ENCODE measurements at places on chromosomes 6 and 20.

- DNase-seq: no peak
Measured at GRCh38 chr6:32147401-32148132, 4.2 kb downstream of the PRRT1 start.

DNA sequence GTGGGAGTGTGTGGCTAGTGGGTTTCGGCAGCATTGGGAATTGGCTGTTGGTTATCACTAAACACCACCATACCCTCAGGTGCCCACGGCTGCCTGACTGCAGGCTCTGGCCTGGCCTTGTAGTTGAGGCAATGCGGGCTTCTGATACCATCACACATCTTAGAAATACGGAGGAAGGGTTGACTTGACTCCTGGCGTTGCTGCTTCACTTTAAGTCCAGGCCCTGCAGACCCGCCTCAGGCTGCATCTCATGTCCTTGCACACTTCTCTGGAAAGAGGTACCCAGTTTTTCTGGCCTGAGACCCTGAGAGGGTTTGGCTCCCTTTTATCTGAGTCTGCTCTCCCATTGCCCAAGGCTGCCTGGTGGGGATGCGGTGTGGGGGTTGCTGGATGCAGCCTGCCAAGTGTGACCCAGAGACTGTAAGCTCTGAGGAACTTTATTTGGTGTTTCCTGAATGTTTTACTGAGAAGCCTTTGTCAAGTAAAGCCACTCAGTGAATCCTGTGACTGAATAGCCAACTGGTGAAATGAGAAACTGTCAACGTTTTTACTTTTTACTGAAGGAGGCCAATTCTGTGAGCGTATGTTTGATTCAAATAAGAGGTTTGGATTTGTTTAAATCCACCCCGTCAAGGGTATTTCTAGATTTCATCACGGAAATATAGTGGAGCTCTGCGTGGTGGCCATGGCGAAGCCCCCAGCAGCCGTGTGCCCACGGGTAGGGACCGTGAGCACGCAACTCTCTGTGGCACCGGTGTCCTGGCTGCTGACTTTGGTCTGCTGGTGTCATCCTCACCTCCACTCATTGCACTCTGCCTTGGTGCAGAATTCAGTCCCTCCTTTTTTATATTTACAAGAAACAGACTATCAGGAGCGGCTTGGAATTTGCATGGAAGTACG is 160.1 kb downstream of the DTNBP1 start:
- no peak for DNase-seq

DNA sequence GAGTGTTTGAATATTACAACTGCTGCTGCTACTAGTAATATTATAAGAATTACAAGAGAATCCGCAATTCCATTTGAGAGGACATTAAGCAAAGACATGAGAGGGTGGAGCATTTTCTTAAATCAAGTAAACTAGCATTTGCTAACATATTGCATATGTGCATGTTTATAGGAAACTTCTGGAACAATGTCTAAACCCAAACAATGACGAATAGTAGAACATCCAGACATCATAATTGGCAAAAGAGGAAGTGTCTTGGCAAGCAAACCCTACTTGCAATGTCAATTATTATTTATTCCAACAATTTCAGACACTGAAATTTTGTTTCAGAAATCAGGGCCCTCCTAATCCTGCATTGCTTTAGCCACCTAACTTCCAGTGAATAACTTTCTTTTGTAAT is 1155.3 kb upstream of the GJE1 start:
- DNase-seq: no peak

GRCh38 chr20:49286689-49287551 is 9.1 kb upstream of the ZNFX1 start:
- no peak for DNase-seq

DNA sequence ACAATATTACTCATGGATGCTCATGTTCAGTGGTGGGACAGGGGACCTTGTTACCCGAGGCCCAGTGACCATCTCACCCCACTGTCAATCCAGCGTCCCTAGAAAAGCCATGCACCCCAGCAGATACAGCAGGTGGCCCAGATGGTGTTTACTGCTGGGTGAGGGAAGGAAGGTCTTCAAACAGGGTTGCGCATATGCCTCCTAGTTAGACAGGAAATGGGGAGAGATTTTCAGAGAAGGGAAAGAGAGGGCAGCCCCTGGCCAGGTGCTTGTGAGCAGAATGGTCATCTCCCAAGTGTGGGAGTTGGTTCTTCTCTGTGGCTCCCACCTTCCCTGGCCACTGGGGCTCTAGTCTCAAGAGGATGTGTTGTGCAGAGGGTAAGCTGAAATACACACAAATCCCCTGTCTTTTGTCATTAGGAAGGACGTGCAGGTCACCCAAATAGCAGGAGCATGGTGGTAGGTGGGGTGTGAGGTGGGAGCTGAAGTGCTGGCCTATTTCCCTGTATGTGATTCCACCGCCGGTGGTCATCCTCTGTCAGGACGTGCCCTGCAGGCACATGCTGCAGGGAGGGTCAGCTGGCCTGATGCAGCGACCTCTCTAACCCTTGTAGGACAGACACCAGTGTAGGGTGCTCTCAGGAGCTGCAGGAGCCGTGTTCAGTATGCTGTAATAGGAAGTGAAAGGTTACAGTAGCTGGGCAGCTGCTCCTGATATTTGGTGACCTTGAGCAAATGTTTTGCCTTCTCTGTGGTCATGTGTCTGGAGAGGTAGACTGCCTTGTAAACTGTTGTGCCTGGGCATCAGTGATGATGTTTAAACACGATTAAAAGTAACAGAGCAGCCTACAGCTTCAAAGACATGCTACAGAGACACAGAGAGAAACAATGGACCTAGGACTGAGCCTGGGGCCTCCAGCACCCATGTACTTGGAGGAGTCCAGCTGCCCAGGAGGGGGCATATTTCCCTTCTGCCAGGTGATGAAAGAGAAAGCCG is 3.2 kb upstream of the CST3 start:
- no peak for DNase-seq

DNA sequence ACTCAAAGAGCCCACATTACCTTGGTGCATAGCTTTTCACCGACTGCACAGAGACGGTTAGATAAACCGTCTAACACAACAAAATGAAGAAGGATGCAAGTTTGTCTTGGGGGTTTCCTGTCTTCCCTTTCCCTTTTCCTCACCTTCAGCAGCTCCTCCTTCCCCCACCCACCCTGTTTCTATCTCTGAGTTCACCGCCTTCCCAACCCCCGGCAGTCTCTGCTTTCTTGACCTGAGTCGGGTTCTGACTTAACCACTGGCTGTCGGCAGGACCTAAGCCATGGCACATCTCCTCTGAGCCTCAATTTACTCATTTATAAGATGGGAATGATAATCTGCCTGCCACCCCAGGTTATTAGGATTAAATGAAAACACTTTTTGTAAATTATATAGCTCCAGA is 25.8 kb upstream of the CNKSR3 start:
- DNase-seq: no peak

- DNase-seq: no peak
Measured at GRCh38 chr6:125358898-125359297, 57.1 kb upstream of the HDDC2 start.

DNA sequence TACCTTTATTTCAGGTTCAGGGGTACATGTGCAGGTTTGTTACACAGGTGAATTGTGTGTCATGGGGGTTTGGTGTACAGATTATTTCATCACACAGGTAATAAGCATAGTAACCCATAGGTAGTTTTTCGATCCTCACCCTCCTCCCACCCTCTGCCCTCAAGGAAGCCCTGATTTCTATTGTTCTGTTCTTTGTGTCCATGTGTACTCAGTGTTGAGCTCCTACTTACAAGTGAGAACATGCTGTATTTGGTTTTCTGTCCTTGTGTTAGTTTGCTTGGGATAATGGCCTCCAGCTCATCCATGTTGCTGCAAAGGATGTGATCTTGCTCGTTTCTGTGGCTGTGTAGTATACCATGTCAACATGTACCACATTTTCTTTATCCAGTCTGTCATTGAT is 66.0 kb downstream of the STK4 start:
- no peak for DNase-seq

DNA sequence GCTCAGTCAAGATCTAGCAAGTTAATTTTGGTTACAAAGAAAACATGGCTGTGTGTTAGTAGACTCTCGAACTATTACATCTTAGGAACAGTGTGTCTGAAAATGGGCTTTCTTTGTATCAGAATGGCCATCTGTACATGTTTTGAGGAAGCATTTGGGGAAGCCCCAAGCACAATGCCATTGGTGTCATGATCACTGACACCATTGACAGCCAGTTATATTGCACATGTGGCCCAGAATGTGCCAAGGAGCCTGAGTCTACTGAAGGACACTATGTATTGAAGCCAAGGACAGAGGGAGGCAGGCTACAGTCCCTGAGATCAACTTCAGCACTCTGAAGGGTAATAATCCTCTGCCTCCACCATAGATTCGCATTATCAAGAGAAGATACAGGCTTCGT is 12.6 kb upstream of the FAM50B start:
- DNase-seq: no peak

GRCh38 chr20:38987777-38988176 is 25.6 kb downstream of the DHX35 start:
- DNase-seq: no peak

DNA sequence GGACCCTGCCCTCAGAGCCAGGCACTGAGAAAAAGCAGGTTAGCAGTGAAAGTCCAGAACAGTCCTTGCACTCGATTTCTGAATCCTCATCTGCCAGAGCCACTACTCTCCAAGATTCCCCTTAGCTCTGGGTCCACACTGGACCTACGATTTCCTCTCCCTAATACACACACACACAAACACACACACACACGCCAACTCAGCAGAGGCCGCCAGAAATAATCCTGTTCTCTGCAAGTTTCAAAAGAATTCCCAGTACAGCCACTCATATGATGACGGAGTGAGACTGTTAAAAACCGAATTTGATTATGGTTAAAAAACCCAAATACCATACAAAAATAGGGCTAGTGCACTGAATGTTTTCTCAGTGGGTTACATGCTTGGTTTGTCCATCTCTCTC is 90.8 kb downstream of the GMPR start:
- DNase-seq: no peak

- DNase-seq: no peak
Measured at GRCh38 chr20:8265588-8265987, 133.5 kb downstream of the PLCB1 start.

GRCh38 chr6:125271486-125272159 is 30.1 kb downstream of the HDDC2 start:
- no peak for DNase-seq

- no peak for DNase-seq
Measured at GRCh38 chr20:62644044-62644795, 1.9 kb downstream of the SLCO4A1 start.

GRCh38 chr6:165701005-165701404 is 38.0 kb upstream of the PDE10A start:
- no peak for DNase-seq

DNA sequence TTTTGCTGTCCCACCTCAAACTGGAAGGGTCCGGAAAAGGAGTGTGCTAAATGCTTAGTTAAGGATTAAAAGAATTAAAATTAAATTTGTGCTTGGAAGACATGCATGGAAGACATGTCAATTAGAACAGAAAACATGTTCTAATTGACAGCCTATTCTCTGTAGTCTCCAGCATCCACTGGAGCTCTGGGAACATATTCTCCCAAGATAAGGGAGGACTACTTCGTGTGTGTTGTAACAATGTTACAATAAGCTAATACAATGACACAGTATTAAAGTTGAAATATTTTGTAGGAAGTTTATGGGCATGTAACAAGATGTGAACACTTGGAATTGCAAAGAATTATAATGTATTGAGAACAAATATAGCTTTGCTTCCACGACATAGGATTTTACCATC is 567.4 kb upstream of the CITED2 start:
- DNase-seq: no peak

GRCh38 chr6:16126861-16127260 is 2.0 kb upstream of the MYLIP start:
- no peak for DNase-seq

- no peak for DNase-seq
Measured at GRCh38 chr6:10434235-10434634, 19.4 kb upstream of the TFAP2A start.

DNA sequence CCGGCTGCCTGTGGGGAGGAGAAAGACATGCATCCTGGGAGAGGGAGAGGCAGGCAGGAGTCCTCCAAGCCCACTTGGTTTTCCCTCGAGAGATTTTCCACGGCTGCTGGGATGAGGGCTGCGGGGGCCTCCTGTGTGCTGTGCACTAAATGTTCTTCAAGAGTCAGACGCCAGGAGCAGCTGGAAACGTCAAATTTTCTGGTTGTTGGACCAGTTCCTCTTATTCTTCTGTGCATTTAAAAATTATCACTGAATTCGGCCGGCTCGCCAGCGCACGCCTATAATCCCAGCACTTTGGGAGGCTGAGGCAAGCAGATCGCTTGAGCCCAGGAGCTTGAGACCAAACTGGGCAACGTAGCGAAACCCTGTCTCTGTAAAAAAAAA is 32.8 kb upstream of the NTSR1 start:
- no peak for DNase-seq

DNA sequence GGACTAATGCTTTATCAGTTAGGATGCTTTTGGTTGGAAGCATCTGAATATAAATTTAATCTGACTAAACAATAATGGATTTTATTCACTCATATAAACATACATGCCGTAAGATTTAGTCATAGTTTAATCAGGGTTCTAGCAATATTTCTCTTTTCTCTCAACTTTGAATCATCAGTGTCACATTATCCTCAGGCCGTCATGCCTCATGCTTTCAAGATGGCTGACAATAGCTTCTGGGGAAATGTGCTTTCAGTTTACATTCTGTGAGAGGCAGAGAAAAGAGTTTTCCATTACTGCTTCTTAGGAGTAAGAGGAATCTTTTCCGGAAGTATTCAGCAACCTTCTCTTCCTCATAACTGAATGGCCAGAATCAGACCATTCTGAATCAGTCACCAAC is 162.2 kb downstream of the GJA1 start:
- DNase-seq: no peak

DNA sequence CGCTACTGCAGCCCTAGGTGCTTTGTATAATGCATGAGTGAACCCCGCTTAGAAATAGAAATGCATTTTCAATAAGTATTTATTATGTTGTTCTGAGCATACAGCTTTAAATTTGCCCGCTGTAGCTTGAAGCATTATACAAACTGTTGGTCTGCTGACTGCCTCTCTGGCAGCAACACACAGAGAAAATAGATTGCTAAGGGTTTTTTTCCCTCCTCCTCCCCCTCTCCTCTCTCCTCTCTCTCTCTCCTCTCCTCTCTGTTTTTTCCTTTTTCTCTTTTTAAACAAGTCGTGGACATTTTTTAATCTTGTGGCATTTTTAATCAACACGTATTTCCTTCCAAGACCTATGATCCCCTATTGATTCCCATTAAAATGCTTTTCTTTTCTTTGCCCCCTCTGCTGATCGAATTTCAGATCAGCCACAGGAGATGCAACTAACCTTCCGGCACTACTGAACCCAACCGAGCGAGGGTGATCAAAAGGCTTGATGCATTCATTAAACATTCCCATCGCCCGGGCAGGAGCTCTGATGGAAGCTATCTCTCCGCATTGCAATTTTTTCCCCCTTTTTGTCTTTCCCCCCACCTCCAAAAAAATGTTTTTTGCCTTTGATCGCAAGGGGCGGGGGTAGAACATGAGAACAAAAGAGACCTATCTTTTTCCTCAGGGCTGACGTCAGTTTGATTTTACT is 90.7 kb upstream of the ARID1B start:
- no peak for DNase-seq
